ENCODE measurements at places on chromosomes 4 and X.
A peak's percentile ranks its signal among the peaks of the same experiment; 100 is the strongest.

GRCh38 chr4:150176547-150176946, 98.3 kb downstream of the DCLK2 start:
- ATAC-seq: peak; percentile 84

DNA sequence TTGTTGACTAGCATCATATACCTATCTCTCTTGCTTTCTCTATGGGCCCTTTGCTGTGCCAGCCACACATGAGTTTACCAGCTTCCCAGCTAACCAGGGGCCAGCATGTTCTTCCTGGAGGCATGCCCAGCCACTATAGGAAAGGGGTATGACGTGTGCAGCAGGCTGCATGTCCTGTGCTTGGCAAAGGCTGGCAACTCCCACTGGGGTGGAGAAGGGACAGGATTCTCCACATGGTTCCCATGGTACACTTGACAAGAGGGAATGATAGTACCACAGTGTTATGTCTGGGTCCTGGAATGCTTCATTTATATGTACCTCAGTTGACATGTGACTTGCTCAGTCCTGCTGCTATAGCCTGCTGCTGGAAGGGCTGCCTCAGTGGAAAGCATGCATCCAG, 78.8 kb downstream of the TMEM164 start:
- ATAC-seq: peak; percentile 73

- ATAC-seq: no peak
These were observed 772.9 kb upstream of the TENM3 start for GRCh38 chr4:181470306-181470705.

- no peak for ATAC-seq
These were observed 1951.8 kb upstream of the ADGRL3 start for GRCh38 chr4:59248313-59248712.

- ATAC-seq: peak; percentile 47
These were observed 5.9 kb downstream of the ODAPH start for GRCh38 chr4:75561789-75562188.

DNA sequence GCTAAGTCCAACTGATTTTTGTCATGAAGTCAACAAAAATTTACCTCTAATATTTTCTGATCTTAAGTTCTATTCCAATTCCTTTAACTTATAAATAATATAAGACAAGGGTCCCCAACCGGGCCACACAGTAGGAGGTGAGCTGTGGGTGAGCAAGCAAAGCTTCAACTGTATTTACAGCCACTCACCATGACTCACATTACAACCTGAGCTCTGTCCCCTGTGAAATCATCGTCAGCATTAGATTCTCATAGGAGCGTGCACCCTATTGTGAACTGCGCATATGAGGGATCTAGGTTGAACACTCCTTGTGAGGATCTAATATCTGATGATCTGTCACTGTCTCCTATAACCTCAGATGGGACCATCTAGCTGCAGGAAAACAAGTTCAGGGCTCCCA, 227.4 kb downstream of the MAPK10 start:
- ATAC-seq: no peak

GRCh38 chr4:22202975-22203710, 254.6 kb upstream of the KCNIP4 start:
- no peak for ATAC-seq

- no peak for ATAC-seq
These were observed 1977.9 kb upstream of the ADGRL3 start for GRCh38 chr4:59222221-59222620.

GRCh38 chr4:10803713-10804343, 119.3 kb upstream of the CLNK start:
- ATAC-seq: no peak

DNA sequence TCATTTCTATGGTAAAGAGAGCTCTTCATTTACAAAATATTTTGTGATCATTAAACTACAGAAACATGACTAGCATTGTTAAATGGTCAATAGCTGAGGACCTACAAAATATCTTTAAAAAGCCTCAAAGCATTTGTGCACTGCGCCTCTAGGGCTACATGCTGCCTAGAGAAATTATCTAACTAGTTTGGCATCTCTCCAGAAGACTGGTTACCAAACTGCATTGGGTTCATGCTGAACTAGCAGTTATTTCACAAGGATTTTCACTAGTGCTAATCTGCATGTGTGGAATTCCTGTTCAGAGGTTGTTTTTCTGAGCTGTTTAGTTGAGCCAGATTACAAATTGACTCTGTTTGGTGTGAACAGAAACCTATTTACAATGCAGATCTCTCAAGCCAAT, 58.5 kb upstream of the PITX2 start:
- ATAC-seq: no peak

GRCh38 chr4:80213117-80213815, 16.0 kb downstream of the PRDM8 start:
- ATAC-seq: peak; percentile 71

DNA sequence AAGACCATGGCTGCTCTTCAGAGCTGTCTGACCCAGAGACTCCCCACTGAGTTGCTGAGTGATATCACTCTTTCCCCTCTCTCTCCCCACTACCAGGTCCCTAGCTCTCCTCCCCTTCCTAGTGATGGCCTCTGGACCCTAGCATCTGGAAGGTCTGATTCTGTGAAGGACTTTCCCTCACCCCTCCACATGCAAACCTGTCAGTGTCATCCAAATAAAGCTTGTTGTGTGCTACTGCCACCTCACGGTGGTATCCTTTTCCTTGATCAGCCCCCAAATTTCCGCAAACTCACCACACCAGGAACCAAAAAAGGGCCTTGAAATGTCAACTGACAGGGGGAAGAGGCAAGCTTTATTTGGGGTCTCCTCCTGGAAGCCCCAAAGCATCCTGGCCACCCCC, 500.2 kb downstream of the IDS start:
- no peak for ATAC-seq

- no peak for ATAC-seq
These were observed 388.2 kb downstream of the STIM2 start for GRCh38 chr4:27248829-27249228.

DNA sequence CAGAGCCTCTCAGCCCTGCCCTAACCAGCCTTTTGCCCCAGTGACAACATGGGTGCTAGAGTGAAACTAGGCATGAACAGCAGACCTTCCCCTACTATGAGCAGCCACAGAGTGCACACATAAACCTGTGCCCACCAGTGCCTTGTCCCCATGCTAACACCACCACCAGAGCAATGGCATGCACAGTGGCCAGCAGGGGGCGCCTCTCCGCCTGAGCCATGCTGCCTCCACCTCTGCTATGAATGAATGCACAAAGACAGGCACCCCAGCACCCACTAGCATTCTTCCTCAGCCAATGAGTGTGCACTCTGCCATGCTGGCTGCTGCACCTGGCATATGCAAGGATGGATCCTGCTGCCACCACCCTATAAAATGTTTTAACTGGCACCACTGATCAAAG, 286.9 kb upstream of the FGF16 start:
- no peak for ATAC-seq

DNA sequence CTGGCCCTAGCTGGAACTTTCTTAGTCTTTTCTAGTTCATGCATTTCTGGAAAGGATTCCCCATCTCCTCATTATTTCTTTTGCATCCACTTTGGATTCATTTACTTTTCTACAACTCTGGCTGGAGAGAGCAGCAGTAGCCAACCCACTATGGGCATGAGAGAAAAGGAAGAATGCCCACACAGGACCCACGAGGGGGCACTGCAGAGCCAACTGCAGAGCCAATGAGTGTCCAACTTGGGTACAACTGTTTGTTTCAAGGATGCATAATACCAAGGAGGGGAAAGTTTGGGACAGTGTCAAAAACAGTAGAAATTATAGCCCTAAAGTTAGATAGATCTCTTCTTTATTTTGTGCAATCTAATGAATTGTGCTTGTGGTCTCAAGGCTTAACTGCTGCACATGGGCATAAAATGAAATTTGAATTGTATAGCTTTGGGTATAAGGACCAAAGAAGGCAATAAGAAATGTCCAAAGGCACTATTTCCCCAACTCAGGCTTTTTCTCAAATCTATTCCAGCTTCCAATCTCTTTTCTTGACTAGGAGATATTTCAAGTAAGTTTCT, 230.6 kb downstream of the NSUN7 start:
- ATAC-seq: peak; percentile 59

DNA sequence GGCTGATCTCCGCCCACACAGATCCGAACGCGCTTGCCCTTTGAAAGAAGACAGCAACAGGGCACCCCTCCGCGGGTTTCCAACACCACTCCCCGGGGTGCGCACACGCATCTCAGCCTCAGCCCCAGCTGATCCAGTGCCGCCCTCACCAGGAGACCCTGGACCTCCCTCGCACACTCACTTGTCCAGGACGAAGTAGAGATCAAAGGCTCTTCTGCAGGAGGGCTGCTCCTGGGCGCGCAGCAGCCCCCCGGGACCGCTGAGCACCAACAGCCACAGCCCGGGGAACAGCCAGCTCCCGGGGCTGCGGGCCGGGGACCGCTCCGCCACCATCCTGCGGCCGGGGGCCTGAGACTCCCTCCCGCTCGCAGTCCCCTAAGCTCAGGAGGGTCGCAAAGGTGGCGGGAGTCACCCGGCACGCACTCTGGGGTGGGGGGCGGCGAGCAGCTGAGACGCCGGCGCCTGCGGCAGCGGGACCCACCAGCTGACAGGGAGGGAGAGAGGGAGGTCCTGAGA, 743 bp downstream of the ANTXR2 start:
- peak; percentile 45 for ATAC-seq

DNA sequence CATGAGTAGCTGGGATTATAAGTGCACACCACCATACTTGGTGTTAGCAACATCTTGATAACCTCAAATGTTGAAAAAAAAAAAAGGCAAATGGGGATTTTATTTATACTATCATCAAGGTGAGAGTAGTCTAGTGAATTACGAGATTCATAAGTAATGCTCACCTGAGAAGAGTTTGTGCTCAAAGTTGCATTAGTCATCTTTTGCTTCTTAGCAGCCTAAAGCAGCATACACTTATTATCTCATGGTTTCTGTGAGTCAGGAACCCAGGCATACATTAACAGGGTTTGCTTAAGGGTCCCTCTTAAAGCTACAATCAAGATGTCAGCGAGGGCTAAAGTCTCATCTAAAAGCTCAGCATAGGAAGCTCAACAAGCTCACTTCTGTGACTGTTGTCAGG, 8.2 kb upstream of the EXOSC9 start:
- ATAC-seq: no peak

DNA sequence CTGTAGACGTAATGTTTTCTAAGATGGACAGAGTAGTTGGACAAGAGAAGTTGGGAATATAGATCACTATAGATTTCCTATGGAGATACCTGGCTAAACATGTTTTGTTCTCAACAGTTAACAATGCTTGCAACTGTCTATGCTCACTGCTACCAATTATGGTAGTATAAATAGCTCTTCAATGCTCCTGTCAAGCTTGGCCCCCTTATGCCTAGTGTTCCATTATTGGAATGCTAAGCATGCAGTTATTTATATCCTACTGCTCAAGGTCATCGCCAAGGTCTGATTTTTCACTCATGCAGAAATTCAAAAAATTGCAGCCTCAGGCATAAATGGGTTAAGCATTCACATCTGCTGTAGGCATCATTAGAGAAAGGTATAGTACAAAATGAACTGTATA, 519.0 kb downstream of the IL15 start:
- ATAC-seq: no peak

GRCh38 chrX:27186671-27187070, 276.5 kb downstream of the PPP4R3C start:
- no peak for ATAC-seq

GRCh38 chrX:74419864-74420195, 1.5 kb upstream of the SLC16A2 start:
- no peak for ATAC-seq

GRCh38 chr4:8556341-8557150, 23.6 kb upstream of the GPR78 start:
- no peak for ATAC-seq

DNA sequence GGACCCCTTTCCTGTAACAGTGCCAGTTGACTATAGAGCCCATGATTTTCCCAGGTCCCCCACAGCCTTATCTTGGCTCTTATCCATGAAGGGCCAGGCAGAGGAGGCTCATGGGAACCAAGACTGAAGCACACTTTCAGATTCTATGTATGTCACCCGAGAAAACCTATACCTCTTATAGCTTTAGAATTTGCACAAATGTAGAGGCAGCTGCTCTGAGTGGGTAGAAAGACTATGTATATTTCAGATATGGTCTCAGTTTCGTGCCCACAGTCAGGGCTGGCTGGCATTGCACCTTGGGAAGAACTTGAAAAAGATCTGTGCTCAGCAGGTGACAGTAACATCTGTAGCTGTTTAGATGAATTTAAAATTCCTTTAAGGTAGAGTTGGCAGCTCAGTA, 8.3 kb upstream of the LNX1 start:
- no peak for ATAC-seq

DNA sequence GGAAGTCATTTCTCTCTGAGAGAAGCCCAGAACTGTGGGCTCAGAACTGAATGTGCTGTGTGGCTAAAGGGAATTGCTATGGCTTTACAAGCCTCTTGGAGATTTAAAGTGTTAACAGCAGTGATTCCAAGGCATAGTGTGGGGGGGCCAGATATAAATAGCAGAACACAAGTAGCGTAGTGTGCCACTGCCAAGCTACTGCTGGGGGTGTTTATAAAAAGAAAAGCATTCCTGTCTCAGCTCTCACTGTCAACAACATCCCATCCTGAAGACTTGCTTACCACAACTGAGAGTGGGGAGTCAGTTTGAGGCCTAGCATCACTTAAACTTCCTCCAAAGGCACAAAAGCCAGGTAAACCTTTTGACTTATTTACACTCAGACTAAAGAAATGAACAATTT, at the start of gene ART3:
ART3 (plus strand) TSS at position 242 of the 400 bp plus-strand sequence. CDS start 1,181 bp downstream, outside the sequence.
- ATAC-seq: no peak

DNA sequence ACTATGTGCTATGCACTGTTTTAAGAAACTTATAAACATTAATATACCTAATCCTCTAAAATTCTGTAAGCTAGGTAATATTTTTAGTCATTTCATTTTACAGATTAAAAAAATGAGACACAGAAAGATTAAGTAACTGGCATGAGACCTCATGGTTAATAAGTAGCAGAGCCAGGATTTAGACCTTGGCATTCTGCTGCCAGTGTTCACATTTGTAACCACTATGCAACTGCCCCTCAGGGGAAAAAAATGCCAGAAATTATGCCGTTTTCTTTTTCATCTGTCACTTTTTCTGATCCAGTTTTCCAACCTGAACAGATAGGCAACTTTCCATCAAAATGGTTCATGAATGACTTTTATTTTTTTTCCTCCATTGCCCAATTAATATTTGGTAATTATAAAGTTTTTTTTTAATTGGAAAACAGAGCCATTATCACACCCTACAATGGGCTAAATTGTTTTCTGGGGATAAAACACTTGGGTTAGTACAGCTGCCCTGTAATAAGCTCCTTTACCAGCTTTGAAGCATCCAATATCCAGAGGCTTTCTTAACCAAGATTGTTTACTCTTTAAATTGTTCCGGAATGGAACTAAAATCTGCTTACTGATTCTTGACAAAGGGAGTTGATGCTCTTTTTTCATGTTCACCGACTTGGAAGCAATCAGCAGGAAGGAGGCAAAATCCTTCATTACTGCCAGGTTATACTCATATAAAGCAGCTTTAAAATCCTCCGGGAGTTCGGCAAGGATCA, 56.4 kb upstream of the DDX60 start:
- no peak for ATAC-seq

DNA sequence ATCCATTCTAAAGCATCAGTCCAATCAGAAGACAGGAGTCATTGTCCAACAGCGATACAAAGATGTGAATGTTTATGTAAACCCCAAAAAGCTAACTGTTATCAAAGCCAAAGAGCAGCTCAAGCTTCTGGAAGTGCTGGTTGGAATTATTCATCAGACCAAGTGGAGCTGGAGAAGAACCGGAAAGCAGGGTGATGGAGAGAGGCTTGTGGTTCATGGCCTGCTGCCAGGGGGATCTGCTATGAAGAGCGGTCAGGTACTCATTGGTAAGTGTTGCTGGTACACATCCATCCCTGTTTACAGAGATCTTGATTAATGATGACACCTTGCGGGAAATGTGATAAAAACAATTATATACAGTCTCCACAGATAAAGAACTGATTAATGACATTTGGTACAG, 11.0 kb downstream of the INTU start:
- ATAC-seq: no peak
